ENCODE measurements at places on chromosomes 5 and 9. TPM values are rescaled to one million over a fixed set of nuclear protein-coding genes. Genes with fewer than 3 reads are reported as not detected.

The CER1 gene
- not detected for total RNA-seq

DNA sequence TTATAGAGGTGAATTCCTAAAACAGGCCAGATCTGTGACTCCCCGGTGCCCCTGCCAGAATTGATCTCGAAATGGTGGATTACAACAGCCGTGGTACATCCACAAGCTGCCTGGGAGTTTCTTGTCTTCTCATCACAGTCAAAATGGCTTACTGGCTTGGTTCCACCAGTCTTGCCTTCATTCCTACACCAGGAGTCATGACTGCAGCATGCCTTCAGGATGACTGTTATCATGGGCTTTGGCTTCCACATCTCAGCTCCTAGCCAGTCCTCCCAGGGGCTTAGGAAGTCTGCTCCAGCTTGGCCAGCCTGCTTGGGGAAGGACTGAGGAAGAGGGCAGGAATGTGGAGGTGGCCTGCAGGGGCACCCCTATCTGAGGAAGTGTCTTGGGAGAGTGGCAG, 132.9 kb upstream of the NR3C1 start:
- DNase-seq: no peak

DNA sequence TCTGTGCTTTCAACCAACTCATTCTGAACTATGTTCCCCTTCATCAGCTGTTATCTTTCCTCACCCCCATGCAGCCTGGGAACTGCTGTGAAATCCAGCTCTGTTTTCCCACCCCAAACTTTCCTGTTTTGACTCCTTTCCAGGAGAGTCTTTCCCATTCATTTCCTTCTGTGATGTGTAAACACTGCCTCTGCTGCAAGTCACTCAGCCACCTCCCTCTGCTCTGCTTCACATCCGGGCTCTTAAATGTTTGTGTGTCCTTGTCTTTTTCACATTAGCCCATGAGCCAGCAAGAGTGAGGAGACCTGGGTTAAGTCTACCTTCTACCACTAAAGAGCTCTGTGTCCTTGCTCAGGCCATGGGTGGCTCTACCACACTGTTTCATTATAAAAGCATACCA, 137.5 kb downstream of the ICE1 start:
- DNase-seq: no peak

DNA sequence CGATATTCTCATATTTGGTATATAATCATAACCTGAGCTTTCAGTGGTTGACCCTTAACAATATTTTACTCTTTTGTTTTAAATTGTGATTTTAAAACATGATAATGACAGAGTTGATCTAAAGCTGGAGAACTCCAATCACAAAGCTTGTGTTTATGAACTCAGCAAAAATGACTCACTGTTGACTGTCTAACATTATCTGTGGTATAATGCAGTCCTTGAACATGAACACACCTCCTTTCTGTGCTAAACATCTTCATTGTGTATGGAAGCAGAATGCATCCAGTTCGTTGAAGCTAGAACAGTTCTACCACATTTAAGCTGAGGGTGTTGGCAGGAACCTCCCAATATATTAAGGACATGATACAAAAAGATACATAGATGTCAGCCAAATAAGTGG, 1030.2 kb upstream of the SEMA6A start:
- no peak for DNase-seq

The SLC6A18 gene
- not detected for total RNA-seq

The FOXD4L5 gene
- total RNA-seq: not detected

The PCDHB7 gene
- 2.4 TPM for total RNA-seq

The AQP3 gene
- 0.68 TPM for total RNA-seq

GRCh38 chr5:144691936-144692335, 521.3 kb downstream of the KCTD16 start:
- no peak for DNase-seq

- DNase-seq: no peak
Observed at GRCh38 chr9:89419978-89420394, 77.9 kb downstream of the SEMA4D start.

The C9orf153 gene
- not detected for total RNA-seq

DNA sequence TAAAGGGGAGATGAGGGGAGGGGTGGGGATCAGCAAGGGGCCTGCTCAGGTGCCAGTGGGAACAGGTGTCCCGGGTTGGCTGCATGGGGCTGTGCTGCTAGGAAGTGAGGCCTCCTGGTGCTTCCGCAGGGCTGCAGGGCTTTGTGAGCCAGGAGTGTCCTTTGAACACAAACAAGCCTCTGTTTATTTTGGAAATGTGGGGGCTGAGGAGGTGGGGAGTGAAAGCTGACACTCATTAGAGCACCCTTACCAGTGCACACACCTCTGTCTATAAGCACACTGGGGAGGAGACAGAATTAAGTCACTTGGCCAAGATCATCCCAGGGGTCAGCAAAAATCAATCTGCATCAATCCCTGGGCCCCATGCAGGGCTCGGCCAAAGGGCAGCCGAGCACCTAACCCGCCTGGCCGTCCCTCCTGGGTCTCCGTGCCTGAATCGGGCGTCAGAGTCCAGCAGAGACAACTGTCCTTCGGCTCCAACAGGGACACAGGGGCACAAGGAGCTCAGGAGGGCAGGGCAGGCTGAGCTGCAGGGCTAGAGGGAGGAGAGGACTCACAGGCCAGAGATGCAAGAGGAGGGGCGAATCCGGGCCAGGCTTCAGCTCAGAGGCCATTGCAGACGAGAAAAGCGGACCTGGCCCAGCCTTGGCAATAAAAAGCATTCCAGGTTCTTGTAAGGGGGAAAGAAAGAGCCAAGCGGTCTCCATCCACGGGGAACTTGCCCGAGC, 99.8 kb downstream of the VAV2 start:
- no peak for DNase-seq

The PRLR gene
- total RNA-seq: not detected

The GPR151 gene
- total RNA-seq: not detected

The TERT gene
- total RNA-seq: not detected

DNA sequence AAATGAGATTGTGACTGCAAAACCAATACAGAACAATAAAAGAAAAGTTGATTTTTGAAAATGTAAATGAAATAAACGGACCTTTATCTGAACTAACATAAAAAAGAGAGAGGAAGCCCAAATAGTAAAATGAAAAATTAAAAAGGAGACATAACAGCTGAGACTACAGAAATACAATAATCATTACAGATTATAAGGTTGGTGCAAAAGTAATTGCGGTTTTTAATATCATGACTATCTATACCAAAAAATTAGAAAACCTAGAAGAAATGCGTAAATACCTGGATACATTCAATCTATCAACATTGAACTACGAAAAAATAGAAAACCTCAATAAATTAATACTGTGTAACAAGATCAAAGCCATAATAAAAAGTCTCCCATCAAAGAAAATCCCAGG, 71.9 kb upstream of the SLCO6A1 start:
- DNase-seq: no peak

The APBA1 gene
- total RNA-seq: 15.2 TPM

The ELAVL2 gene
- total RNA-seq: 1.3 TPM

The MYMK gene
- not detected for total RNA-seq

- peak; percentile 78 for DNase-seq
Observed at GRCh38 chr5:148145916-148146315, 22.4 kb upstream of the SPINK14 start.

GRCh38 chr5:155260798-155261197, 247.2 kb downstream of the KIF4B start:
- no peak for DNase-seq

The PPP1R26 gene
- 16.4 TPM for total RNA-seq

DNA sequence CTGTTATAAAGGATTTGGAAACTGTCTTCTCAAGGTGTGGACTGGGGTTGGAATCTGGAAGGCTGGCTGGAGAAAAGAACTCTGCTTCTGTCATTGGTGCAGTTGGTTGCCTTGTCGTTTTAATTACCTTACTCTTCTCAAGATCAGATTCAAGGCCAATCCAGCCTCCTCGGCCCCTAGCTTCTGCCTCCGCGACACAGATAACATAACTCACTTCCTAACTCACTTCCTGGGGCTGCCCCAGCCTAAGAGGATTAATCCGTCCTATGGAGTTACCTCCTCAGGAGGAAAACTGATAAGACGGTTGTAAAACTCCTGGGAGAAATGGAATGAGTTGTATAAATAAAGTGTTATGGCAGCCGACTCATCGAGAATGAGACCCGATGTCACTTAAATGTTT, 389.1 kb upstream of the WWC1 start:
- no peak for DNase-seq

DNA sequence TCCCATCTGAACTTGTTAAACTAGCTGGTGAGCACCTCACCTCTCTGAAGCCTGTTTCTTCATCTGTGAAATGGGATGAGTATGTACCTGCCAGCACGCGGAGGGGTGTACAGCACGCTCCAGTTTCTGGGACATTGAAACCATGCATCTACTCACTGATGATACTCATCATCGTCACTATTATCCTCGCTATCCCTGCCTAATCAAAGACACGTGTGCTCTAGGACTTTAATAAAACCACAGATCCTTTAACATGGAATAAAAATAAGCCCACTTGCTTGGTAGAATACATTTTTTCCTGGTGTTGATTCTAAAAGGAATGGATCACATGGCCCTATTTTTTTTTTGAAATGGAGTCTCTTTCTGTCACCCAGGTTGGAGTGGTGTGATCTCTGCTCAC, 37.3 kb upstream of the POMT1 start:
- DNase-seq: no peak

DNA sequence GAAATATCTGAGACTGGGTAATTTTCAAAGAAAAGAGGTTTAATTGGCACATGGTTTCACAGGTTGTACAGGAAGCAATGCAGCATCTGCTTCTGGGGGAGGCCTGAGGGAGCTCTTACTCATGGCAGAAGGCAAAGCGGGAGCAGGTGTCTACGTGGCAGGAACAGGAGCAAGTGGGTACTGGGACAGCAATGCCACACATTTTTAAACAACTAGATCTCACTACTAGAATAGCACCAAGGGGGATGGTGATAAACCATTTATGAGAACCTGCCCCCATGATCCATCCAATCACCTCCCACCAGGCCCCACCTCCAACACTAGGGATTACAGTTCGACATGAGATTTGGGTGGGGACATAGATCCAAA, 47.6 kb upstream of the HOMER1 start:
- no peak for DNase-seq

The PGGT1B gene
- total RNA-seq: 7.3 TPM

DNA sequence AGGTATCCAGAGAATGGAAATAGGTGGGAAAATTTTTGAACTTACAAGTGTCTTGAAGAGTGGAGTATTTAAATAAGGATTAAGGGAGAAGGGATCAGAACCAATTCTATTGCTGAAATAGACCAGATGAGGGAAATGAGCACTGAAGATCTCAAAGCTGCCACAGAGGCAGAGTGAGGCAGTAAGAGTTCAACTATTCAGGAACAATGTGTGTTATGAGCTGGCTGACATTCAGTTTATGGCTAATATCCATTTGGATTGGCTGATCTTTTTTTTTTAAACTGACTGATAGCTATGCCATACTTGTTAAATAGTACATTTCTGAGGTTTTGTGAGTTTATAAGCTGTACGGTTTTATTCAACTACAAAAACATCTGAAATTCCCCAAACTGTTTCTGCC, 95.3 kb upstream of the GNA14 start:
- DNase-seq: no peak

- no peak for DNase-seq
Observed at GRCh38 chr5:103031607-103032006, 88.3 kb downstream of the GIN1 start.

DNA sequence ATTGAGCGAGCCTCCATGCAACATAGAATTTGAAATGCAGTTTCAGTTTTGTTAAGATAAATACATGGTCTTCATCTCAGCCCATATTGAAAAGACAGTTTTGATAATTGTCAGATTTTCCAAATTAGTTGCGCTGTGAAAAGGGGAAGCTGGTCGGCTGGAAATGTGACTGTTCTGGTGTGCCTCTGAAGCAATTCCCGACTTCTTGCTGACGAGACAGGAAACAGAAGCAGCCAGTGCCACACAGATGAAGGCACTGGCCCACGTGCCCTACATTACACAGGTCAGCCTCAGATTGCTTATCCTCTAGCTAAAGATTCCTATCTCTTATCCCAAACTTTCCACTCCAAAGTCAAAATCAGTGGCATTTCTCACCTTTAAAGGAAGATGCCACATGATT, 214.1 kb upstream of the TLE4 start:
- DNase-seq: no peak

- no peak for DNase-seq
Observed at GRCh38 chr5:149217803-149218155, 53.9 kb upstream of the AFAP1L1 start.

GRCh38 chr5:31894141-31894540, 255.2 kb downstream of the PDZD2 start:
- no peak for DNase-seq

The ADAMTS6 gene
- 27.2 TPM for total RNA-seq

- peak; percentile 9 for DNase-seq
Observed at GRCh38 chr5:99765011-99765410, 770.2 kb upstream of the FAM174A start.

The C9orf50 gene
- total RNA-seq: not detected

DNA sequence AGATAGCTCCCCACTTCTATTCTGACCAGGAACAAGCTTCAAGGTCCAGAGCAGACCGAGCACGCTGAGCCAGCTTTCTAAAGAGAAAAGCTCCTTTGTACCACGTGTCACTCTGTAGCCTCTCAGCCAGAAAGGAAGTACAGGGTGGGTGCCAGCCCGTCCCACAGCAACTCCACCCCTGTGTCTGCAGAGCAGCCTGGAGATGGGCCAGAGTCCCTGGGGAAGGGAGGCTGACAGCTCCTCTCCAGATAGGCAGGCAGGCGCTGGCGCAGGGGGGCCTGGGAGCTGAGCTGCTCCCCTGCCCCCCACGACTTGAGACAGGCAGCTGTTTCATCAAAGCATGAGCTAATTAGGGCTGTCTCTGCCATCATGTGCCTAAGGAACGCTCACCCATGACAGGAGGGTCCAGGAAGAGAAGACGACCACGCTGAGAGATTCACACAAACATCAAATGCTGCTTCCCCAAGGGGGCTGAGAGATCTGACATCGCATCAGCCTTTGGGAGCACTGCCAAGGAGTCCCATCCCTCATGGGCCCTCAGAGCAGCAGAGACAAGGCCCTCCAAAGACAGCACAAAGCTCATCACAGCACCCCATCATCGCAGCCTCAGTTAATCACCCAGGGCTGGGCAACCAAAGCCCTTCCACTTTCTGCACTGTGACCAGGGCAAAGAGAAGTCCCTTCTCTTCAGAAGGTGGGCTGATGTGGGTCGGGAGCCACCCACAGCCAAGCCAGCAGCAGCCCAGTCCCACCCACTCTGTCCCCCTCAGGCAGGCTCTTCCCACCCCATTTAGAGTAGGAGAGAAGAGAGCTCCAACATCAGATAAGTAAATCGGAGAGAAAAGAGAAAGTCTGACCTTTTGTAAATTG, 78.5 kb upstream of the LRRTM2 start:
- DNase-seq: no peak

DNA sequence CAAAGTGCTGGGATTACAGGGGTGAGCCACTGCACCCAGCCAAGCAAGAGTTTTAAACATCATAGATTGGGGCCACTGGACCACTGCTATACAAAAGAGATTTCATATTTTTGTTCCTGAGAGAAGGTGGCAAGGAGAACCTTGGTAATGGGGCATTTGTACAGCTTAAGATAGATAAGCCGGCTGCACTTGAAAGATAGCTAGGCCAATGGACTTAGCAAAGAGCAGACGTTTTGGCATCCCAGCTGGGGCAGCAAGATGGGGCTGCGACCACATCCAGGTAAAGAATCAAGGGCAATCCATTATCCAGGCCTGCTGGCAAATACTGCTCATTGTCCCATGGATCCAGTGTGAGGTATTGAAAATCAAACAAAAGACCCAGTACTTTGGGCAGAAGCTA, 3.9 kb upstream of the ISCA1 start:
- DNase-seq: no peak

Measured in glomerular endothelial cell (primary cell).